WTC11 (cell line): ENCODE measurements at places on chromosomes 2 and 18.

- DNase-seq: no peak
Measured at GRCh38 chr2:162490052-162490717, 146.3 kb downstream of the GCA start.

DNA sequence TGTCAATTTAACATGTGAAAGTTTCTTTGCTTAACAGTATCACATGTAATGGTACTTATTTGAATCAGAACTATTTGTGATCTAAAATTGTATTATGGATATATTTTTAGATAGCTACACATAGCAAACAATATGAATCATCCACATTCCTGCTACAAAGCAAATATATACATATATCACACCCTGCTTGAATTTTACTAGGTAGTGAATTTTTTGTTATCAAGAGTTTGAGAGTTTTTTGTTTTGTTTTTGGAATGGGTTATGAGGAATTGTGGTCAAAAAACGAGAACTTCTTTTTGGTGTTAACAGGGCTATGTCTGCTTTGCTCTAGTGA is 635.7 kb downstream of the NRXN1 start:
- DNase-seq: no peak

- no peak for DNase-seq
Measured at GRCh38 chr2:217150236-217150635, 290.4 kb upstream of the TNP1 start.

- DNase-seq: no peak
Measured at GRCh38 chr2:127625572-127625951, 20.4 kb upstream of the GPR17 start.

GRCh38 chr2:3535794-3536681 is 16.7 kb upstream of the ADI1 start:
- no peak for DNase-seq

DNA sequence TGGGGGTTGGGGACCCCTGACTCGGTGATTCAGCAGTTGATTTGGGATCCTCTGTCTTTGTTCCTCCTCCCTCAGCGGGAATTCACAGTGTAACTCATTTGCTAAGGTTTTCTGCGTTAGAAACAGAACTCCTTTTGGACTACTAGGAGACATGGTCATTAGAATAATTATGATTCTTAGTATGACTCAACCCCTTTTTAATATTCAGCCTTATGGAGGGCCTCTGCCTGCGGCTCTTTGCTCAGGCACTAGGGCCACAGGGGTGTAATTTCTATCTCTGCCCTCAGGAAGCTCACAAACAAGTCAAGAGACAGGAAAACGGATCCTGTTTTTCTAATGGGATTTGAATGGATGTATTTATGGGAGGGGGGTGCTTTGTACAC is 117.4 kb downstream of the SPTBN1 start:
- no peak for DNase-seq

DNA sequence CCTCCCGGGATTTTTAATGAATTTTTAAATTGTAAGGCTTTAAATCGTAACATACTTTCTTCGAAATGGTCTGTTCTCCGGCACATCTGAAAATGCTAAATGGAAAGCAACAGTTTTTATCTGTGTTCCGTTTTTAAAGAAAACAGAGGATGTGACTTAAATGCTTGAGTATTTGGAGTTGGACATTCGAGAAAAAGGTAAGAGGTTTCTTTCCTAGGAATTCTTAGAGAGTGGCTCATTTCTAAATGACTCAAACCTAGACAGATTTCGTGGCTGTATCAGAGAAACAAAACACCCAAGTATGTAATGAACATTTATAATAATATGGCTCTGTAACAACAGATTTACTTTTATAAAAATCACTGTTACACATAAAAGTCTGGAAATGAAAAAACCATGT is 177.6 kb upstream of the CCDC68 start:
- no peak for DNase-seq

- DNase-seq: peak; percentile 88
Measured at GRCh38 chr2:241558532-241559322, at the start of gene BOK. Gene BOK, plus strand, starts transcription at chr2:241558745. Its CDS starts 739 bp downstream, at chr2:241559484.

DNA sequence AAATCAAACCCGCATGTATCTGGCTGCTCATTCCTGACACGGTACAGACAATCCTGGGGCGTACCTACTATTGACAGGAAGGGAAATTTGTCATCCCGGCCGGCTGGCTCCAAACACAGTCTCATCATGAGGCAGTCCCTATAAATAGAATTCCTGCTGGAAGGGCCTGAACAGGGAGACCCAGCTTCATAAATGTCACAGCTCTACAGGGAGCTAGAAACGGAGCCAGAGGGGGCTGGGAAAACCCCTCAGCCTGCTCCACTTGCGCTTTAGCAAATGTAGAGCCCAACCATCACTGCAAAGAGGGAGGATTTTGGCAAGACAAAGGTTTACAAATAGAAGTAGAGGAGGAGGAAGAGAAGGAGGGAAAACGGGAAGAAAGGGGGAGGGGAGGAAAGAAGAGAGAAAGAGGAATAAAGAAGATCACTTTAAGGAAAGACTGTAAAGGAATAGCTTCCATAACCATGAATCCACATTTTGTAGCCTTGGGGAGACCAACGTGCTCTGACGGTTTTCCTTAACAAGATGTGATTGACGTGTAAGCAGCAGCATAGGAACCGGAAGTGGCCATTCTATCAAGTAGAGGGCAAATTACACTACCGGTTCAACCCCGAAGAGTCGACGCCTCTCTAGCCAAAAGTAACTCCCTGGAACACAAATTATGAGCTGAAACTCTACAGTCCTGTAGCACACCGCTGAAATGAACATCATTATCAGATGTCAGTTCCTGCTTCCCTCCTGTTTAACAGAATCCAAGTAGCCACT is 56.8 kb upstream of the TTN start:
- DNase-seq: peak; percentile 13
